ENCODE measurements at places on chromosomes 1 and 21. TPM values are rescaled to one million over a fixed set of nuclear protein-coding genes. Genes with fewer than 3 reads are reported as not detected.

Gene ATAD3C
- total RNA-seq: 1.5 TPM

Gene DMRTA2
- not detected for total RNA-seq

DNA sequence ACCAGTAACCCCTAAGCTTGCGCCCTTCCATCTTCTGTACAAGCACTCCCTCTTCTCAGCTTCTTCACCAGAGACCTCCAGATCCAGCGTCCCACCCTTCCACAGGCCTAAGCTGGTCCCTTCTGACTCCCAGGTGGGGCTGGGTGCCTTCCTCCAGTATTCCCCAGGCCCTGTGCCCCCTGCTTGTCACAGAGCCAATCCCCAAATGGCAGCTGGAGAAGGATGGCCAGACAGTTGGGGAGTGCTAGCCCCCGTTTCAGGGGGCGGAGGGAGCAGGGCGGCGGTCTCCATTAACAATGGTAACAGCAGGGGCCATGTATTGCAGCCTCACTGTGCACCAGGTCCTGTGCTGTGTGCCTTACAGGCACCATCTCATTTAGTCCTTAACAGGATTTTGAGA lies 85.7 kb downstream of the KCNN3 start:
- DNase-seq: no peak

- DNase-seq: no peak
Measured at GRCh38 chr1:2980849-2981248, 40.4 kb upstream of the ACTRT2 start.

Data from dermis blood vessel endothelial cell (primary cell).